ENCODE measurements at places on chromosomes 5 and 9.

GRCh38 chr9:93532141-93532540, 44.2 kb upstream of the PHF2 start:
- DNase-seq = no peak

DNA sequence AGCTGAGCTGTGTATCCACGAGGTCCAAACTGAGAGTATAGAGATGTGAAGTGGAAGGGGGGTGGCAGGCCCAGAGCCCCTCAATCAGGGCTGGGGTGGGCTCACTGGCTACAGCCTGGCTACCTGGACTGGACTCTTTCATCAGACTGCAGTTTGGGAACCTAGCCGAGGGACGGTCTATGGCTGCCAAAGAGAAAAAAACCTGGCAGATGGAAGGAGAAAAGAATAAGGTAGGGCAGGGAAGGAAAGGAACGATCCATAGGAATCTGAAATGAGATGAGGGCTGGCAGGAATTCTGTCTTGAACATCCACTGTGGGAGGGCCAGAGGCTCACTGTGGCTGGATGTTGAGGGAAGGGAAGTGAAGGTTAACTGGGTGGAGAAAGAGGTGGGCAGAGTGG, 224.4 kb upstream of the PANK3 start:
- DNase-seq = no peak

- DNase-seq = no peak
These were observed 143.3 kb downstream of the TTLL11 start for GRCh38 chr9:121949766-121950165.

- DNase-seq = peak; percentile 91
These were observed 4.8 kb downstream of the N4BP3 start for GRCh38 chr5:178117923-178118701.

- DNase-seq = no peak
These were observed 10.8 kb downstream of the NFIB start for GRCh38 chr9:14303100-14303499.

DNA sequence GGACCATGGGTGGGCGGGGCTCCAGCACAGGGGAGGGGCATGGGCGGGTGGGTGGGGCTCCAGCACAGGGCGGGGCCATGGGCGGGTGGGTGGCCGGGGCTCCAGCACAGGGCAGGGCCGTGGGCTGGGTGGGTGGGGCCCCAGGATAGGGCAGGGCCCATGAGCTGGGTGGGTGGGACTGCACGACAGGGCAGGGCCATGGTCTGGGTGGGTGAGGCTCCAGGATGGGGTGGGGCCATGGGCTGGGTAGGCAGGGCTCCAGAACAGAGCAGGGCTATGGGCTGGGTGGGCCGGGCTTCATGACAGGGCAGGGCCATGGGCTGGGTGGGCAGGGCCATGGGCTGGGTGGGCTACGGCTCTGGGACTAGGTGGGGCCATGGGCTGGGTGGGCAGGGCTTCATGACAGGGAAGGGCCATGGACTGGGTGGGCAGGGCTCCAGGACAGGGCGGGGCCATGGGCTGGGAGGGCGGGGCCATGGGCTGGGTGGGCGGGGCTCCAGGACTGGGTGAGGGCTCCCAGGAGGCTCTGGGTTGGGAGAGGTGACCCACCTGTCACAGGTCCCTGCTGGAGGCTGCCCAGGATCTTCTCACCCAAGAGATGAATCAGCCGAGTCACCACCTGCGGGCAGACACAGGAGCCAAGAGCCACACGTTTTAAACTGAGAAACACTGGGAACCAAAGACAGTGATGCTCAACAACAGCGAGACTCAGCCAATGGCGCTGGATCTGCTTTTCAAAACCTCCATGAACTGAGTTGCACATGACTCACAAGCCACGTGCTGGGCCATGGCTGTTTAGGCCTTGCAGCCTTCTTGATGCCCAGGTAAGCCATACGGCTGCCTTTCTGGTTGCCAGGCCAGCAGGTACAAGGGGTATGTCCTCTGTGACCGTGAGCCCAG, 33.6 kb upstream of the NSMF start:
- peak; percentile 50 for DNase-seq

- no peak for DNase-seq
These were observed 195.7 kb upstream of the TUT7 start for GRCh38 chr9:86549920-86550319.

- DNase-seq = no peak
These were observed 91.7 kb upstream of the GDNF start for GRCh38 chr5:37931541-37931940.

GRCh38 chr5:112996830-112997374, 20.3 kb downstream of the DCP2 start:
- DNase-seq = no peak

GRCh38 chr5:72510610-72511181, 3.5 kb upstream of the ZNF366 start:
- no peak for DNase-seq

DNA sequence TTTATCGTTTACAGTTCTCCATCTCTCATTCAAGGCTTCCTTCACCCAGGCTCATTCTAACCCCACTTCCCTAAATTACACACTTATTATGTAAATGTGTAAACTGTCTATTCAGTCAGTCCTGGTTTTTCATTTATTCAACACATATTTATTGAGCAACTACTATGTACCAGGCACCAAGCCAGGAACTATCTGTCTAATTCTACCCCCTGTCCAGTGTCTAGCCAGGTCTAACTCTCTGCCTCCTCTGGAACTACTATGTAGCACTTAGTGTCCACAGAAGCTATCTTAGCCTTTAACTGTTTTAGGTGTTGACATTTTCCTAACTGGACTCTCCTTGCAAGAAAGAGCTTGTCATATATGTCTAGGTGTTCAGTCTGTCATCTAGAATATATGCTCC, 56.5 kb downstream of the PDE4D start:
- DNase-seq = no peak

DNA sequence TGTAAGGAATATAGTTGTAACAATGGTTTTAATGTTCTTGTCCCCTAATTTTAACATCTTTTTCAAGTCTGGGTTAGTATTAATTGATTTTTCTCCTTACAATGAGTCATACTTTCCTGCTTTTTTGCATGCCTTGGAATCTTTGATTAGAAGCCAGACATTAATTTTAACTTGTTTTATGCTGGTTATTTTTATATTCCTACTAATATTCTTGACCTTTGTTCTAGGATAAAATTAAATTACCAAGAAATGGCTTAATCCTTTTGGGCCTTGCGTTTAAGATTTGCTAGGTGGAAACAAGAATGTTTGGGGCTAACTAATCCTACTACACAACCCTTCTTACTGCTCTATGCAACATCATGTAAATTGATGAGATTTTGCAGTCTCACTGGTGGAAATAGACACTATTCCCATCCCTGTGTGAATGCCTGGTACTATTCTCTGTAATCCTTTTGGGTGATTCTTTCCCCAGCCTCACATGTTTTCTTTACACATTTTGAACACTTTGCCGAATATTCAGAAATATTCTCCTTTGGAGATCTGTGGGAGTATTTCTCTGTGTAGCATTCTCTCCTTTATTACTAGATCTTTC, 47.2 kb downstream of the ZCCHC7 start:
- no peak for DNase-seq
